ENCODE measurements at places on chromosomes 1 and 21.

DNA sequence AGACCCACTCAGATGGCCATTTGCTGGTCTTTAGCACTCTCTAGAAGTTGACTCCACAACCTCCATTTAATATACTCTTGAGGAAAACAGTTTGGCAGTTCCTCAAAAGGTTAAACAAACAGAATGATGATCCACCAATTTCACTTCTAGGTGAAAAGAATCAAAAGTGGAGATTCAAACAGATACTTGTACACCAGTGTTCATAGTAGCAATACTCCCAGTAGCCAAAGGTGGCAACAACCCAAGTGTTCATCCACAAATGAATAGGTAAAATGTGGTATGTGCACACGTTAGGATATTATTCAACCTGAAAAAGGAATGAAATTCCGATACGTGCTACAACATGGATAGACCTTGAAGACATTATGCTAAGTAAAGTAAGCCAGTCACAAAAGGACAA, 6.3 kb downstream of the PRCC start:
- no peak for DNase-seq

DNA sequence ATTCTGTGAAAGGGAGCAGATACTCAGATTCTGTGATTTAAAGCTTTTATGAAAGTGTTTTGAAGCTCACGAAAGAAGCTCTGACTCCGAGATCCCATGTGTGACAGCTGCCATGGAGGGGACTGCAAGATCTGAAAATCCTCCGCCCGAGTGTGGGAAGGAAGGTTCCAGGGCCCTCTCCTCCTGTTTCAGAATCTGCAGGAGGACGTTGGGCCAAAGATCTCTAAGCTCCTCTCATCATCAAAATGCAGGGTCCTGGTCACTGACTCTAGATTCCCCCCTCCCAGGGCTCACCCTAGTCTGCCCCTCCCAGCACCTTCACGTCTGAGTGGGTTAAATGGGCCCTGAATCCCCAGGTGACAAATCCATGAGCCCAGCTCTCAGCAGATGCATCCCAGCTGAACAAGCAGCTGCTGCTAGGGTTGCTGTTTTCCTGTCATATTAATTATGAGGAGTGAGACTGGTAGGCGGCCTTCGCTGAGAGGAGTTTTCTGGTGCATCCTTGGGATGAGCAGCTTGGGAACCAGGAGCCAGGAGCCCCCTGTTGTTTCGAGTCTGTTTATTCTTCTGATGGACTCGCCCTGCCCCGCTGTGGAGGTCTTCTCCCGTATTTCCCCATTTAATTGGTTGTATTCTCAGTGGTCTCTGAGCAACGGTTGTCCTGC, 402.0 kb downstream of the MATN1 start:
- no peak for DNase-seq

- no peak for DNase-seq
Observed at GRCh38 chr1:3850857-3851256, 6.2 kb downstream of the CEP104 start.

GRCh38 chr1:29324771-29325351, 88.5 kb downstream of the PTPRU start:
- DNase-seq, result no peak

GRCh38 chr1:54052431-54052933, 522 bp downstream of the TMEM59 start:
- peak; percentile 50 for DNase-seq

- no peak for DNase-seq
Observed at GRCh38 chr1:97331165-97331564, 589.7 kb downstream of the DPYD start.

- no peak for DNase-seq
Observed at GRCh38 chr21:33168886-33169285, 60.9 kb upstream of the IFNAR2 start.

DNA sequence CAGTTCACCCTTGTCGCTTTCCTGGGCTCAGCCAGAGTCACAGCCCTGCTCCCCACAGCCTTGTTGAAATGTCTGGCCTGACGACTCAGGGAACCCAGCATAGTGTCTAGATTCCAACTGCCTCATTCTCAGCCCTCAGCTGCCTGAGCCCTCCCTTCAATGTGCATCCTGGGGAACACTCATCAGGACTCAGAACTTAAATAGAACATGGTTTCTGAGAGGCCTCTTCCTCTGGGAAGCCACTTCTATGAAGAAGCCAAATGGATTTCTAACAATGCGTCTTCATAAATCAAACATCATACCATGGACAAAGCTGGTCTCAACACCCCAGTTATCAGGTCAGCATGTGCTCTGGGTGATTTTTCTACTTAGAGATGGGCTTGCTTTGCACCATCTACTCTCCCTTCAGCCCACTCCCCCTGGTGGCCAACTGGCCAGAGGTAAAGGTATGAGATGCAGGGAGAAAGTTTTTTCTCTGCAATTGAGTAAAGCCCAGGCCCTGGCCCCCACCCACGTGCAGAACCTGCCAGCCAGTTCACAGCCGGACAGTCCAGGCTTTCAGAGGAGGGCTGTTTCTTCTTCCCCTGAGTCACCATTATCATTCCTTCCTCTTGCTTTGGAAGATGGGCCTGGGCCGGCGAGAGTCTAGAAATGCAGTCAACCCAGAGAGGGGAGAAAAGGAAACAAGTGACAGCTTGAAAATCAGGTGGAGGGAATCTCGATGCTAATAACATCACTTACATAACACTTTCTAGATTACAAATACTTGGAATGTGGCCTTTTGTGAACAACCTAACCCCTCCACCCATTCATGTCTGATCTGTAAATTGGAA, 32.1 kb downstream of the CD244 start:
- DNase-seq, result peak; percentile 75

- no peak for DNase-seq
Observed at GRCh38 chr21:31052489-31053142, 14.3 kb upstream of the KRTAP19-8 start.

DNA sequence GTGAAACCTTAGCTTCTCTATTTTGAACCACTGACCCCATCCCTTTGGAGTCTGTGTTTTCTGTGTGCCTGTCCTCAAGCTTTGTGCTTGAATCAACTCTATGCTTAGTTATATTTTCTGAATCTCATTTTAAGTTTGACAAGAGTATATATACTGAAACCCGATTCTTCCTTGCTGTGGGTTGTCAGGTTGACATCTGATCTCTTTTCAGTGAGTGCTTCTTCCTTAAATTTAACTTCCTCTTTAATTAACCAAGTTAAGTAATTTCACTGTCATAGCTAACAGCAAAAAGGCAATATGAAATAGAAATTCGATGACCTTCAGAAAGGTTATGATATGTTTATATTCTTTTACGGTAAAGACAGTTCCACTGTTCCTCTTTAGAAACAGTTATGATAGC, 69.4 kb downstream of the C1orf21 start:
- no peak for DNase-seq

DNA sequence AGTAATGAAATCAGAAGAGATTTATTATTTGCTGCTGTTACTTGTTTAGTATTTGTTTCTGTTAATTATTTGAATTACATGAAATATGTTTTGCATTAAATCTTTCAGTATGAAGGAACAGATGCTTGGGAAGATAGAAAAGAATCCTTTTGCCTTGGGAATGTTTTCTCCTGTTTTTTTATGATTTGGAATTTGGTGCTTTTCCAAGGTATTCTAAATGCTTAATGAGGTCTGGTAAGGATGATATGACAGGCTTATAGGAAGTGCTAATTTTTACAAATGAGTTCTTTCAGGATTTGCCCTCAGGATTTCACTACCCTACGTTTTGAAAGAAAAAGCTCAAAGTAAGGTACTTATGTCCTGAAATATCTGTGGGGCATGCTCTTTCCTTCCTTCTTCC, 25.6 kb upstream of the ST6GALNAC3 start:
- DNase-seq, result no peak

- DNase-seq, result no peak
Observed at GRCh38 chr1:210457568-210457967, 128.9 kb downstream of the HHAT start.

DNA sequence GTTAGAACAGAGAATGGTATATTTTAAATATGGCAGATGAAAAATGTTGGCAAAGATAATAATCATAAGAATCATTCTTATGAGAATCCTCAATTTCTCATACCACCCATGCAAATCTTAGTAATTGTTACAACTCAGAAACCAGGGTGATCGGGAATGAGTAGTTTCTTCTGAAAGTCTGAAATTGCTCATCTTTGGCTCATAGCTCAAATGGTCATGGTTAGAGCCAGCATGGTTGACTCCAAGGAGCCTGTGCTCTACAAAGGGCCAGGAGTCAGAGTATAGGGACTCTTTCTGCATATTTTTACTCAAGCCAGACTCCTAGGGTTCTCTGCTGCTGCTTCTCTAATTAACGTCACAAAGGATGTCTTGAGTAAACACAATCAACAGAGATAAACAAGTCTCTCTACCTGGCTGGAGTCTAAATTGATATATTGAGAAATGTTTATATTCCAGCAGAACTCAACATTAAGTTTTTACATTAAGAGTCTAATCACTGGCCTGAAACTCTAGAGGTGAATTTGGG, 1.9 kb upstream of the ETV3 start:
- DNase-seq, result no peak

GRCh38 chr1:60090655-60091054, 17.1 kb upstream of the C1orf87 start:
- DNase-seq, result no peak

GRCh38 chr1:16249596-16250241, 12.7 kb upstream of the CPLANE2 start:
- no peak for DNase-seq

DNA sequence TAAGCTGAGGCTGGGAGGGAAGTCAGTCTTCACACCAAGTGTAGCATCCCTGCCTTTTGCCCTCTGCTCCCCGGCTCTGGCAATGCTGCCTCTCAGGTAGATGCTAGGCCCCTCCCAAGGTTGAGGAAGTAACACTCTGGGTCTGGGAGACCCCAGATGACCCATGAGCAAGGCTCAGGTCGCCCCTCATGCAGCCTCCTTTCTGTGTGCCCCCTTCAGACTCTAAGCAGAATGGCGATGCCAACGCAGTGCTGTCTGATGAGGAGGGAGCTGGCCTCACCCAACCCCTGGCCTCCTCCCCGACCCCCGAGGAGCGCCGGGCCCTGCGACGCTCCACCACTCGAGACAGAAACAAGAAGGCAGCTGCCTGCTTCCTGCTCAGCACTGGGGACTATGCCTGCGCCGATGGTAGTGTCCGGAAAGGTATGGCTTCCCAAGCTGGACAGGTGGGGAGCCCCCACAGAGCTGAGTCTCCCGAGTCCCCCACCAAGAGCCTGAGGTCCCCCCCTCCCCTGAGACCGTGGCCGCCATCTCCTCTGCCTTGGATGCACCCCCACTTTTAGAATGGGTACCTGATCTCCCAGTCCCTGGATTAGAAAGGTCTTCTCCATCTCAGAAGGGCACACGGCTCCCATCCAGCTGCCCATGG, 15.8 kb downstream of the KCNC4 start:
- no peak for DNase-seq

Data from CD4-positive, alpha-beta T cell treated with Interleukin-17A for 1 hour (primary cell).